ENCODE measurements at places on chromosomes 5 and 9. TPM values are rescaled to one million over a fixed set of nuclear protein-coding genes. Genes with fewer than 3 reads are reported as not detected.

DNA sequence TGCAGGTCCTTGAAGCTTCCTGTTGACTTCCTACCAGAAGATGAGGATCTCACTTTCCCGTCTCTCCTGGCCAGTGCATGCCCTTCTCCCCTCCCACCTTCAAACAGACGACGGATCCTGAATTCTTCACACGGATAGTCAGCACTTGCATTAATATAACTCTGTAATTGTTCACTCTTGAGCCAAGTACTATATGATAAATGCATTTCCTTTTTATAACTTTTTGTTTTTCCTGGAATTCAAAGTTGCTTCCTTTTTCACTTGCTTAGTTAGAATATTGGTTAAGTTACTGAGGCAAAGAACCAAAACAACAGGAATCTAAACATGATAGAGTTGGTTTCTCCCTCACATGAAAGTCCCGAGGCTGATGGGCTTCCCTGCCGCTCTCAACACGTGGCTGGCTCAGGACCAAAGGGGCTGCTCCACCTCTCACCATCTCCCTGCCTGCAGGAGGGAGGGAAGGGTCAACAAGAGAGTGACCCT, 20.2 kb upstream of the EGFL7 start:
- no peaks in the 10 kb centered on the region for H3K27me3 ChIP-seq
- no peak overlapping the region for H3K4me3 ChIP-seq
- peaks cover 59% of the 10 kb centered on the region for H3K4me1 ChIP-seq
- DNase-seq, result no peak
- H3K27ac ChIP-seq, result no peak overlapping the region

GRCh38 chr5:65149827-65150226, 331.9 kb downstream of the ADAMTS6 start:
- H3K36me3 ChIP-seq, result no peaks in the 10 kb centered on the region
- H3K4me1 ChIP-seq, result no peaks in the 10 kb centered on the region
- H3K27me3 ChIP-seq, result no peaks in the 10 kb centered on the region

GRCh38 chr5:170597109-170597751, 93.4 kb downstream of the KCNIP1 start:
- H3K27ac ChIP-seq, result no peak overlapping the region
- peaks cover 32% of the 10 kb centered on the region for H3K27me3 ChIP-seq
- no peaks in the 10 kb centered on the region for H3K4me1 ChIP-seq
- no peaks in the 10 kb centered on the region for H3K36me3 ChIP-seq
- DNase-seq, result no peak

DNA sequence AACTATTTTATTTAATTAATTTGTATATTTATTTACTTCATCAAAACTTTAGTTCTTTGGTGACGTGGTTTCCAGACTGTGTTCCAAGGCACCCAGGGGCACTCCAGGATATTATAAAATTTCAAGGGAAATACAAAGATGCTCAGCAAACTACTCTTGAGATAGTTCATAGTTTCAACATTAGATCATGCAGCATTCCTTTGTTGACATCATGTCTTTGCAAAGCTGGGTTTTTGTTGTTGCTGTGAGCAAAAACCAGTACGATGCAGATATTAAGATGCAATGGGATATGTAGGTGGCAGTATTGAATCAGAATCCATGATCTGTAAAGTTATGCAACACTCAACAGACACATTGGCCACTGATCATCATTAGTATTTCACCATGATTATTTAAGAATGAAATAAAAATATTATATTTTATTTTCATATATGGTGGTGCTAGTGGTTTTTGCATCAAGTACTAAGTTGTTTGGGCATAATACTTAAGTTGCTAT, 219.7 kb downstream of the ADCY2 start:
- H3K4me3 ChIP-seq, result no peak overlapping the region
- H3K27ac ChIP-seq, result no peak overlapping the region
- no peaks in the 10 kb centered on the region for H3K4me1 ChIP-seq
- H3K36me3 ChIP-seq, result no peaks in the 10 kb centered on the region
- no peak for DNase-seq
- H3K27me3 ChIP-seq, result no peaks in the 10 kb centered on the region

DNA sequence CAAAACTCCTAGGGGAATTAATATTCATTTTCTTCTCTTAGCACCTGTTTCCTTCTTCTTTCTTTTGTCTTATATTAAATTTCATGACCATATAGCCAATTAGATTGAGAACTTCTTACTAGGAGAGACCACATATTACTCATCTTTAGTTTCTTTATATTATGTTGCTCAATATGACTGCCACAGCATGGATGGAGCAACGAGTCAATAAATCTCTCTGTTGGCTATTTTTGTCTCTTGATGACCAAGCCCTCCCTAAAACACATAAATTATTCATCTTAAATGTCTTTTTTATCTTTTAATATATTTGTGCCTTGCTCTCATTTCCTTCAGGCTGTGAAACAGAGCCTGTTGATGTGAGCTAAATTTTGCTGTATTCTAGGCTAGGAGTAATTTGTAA, 123.0 kb downstream of the ADAMTSL1 start:
- no peaks in the 10 kb centered on the region for H3K36me3 ChIP-seq
- no peaks in the 10 kb centered on the region for H3K27me3 ChIP-seq
- DNase-seq, result no peak

The SLCO6A1 gene
- total RNA-seq, result not detected
